ENCODE measurements at places on chromosomes 2 and 18.
A peak's percentile ranks its signal among the peaks of the same experiment; 100 is the strongest.

DNA sequence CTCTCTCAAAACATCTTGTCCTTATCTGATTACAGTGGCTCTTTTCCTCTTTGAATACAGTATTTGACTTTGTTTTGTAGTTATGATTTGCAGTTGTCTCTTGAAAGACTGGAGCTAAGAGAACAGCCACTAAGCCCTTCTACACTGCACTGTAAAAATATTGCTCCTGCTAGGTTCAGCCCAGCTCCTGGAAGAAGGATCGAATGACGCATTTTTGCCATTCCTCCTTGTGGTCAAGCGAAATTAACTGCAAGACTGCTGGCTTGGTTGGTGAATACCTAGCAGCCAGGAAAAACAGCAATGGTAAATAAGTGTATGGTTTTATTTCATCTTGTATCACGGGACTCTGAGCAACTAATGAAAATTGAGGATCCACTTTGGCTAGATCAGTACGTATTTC is 407.8 kb upstream of the CDH2 start:
- DNase-seq: peak; percentile 28

DNA sequence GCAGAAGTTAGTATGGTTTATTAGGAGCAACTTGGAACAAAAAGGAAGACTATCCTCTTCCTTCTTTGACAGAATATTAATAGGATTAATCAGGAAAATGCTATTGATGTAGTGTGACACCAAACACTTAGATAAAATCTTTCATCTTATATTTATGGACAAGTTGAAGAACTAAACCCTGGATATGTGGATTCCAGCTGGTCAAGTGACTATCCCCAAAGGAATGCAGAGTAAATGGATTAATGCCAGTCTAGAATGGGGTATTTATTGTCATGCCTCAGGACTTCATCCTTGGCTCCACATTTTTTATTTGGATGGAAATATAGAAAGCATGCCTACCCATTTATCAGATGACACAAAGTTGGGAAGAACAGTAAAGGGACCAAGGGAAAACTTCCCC is 124.0 kb upstream of the TTC39C start:
- DNase-seq: no peak

DNA sequence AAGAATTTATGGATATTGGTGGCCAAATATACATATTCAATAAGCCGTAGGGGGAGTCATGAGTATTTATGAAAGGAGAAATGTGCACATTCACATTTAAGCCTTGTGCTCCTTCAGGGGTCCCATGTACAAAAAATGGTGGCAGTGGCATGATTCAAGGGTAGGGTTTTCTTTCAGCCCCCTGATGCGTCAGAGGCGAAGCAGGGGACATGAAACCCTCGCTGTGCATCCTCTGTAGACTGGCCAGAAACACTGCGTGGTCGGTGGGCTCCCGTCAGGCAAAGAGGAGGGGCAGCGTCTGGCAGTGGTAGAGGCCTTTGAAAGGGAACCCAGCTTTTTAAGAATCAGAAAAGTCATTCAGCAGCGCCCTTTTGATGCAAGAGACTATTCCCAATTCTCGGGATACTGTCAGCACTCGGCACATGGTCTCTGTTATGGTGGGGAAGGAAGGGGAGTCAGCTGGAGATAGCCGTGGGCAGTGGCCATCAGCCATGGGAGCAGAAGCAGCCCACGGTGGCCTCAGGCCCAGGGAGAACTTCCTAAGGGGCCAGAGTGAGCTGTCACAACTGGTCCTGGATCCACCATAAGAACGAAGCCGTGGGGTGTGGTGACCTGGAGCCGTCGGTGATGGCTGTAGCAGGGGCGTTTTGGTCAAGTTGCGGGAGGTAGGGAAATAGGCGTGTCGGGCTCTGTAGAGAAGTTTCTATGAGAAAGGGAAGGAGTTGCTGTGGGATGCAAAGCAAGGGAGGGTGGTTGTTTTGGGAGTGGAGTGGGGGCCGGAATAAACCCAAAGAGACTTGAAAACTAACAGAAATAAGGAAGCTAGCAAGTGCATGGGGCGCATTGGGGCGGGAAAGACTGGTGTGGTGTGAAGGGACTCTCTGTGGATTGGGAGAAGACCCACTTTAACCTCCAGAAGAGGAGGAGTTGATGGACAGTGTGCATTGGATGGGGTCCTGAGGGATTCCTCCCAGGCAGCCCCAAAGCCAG is 95.6 kb downstream of the SH3BP4 start:
- no peak for DNase-seq

- no peak for DNase-seq
Measured at GRCh38 chr18:37355772-37356171, 209.8 kb downstream of the CELF4 start.

GRCh38 chr2:96291751-96292150 is 13.6 kb downstream of the SNRNP200 start:
- no peak for DNase-seq

- no peak for DNase-seq
Measured at GRCh38 chr2:7953195-7953594, 728.7 kb upstream of the ID2 start.

DNA sequence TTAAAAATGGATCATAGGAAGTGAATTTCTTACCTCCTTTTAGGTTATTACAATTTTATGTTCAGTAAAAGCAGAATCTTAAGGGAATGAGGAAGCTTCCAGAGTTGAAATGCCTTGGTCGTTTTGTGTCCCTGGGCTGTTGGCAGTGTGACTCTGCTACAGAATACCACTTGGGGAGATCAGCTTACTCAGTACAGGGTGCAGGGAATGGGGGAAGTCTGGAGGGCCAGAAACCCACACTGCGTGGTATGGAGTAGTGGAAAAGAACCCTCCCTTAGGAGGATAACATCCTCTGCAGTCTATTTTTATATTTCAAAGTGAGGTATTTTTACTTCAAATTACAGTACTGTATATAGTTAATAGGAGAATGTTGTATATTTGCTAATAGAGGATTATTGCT is 51.1 kb downstream of the R3HDM1 start:
- no peak for DNase-seq

DNA sequence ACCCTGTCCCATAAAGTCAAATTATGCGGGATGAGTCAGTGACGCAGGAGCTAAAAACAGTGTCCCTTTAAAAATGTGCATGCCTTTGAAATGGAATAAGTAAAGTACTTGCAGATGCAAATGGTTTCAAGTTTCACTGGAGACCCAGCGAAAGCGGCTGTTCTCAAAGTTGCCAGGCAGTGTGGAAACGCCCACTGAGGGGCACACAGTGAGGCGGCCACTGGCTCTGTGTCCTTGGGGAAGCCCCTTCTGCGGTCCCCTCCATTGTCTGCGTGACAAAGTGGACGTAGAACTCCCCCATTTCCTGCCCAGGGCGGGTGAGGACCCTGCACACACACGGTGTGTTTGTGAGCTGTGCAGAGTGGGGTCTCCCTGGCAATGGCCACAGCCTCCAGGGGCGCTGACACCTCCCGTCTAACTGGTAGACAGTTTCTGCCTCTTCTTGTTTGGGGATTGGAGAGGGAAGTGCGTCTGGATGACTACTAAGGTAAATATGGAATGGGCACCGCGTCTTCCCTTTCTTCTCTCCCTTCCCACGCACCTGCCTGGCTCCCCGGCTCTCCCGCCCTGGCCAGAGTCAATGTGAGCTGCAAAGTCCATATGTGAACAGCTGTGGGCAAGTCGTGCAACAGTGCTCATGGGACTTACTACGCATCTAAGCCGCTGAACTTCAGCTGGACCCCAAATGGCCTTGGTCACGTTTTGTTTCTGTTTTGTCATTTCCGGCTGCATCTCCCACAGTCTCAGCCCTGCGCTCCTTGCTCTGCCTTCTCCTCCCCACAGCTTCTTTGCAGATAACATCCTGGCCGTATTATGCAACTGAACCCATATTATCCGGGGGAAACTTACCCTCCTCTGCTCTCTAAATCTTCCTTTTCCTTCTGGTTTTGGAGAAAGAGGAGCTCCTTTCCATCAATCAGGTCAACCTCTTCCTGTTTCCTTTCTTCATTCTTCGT is 33.7 kb upstream of the ZNF516 start:
- DNase-seq: peak; percentile 79

- no peak for DNase-seq
Measured at GRCh38 chr2:206462240-206462854, 19.0 kb downstream of the ADAM23 start.

DNA sequence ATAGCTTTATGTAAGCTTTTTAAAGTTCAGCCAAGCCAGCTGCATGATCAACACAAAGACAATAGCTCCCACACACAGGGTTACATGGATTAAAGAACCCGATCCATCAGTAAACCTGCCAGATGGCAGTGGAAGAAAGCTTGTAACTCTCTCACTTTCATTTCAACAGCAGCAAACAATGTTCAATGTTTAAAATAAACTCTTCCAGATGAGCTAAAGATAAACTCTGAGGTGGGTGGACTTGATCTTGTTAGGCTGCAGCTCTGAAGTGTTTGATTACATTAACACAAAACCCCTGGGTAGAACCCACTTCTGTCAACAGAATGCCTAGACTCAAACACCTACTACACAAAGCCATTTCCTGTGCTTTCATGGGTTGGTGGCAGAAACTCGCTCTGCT is 13.9 kb downstream of the RDH14 start:
- no peak for DNase-seq

DNA sequence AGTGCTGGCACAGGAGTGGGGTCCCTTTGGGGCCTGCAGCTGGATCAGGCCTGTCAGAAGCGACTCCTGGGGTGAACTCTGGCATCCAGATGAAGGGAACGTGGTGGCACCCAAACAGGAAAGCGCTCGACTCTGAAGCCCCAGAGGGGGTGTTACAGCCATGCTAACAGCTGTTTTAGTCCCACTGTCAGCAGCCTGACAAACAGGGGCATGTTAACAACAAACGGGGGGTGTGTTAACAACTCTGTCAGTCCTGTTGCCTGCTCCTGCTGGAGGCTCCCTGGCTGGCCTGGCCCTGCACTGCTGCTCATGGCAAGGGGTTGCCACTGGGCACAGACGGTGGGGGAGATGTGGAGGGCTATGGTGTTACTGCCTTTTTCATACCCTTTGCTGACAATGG is 2.6 kb upstream of the RNU2-63P start:
- no peak for DNase-seq
